ENCODE measurements at places on chromosomes 11 and 22. TPM values are rescaled to one million over a fixed set of nuclear protein-coding genes. Genes with fewer than 3 reads are reported as not detected.

The PHF21B gene
- total RNA-seq: not detected

The KCNJ1 gene
- total RNA-seq: not detected

The MAML2 gene
- total RNA-seq: 21.4 TPM

The GLB1L2 gene
- total RNA-seq: 2.0 TPM

The CRYBA4 gene
- total RNA-seq: not detected

The CASP5 gene
- total RNA-seq: not detected

The VSIG10L2 gene
- not detected for total RNA-seq

The SMIM35 gene
- not detected for total RNA-seq

All from cardiac atrium fibroblast (primary cell).